ENCODE measurements at places on chromosomes 1 and 21. TPM values are rescaled to one million over a fixed set of nuclear protein-coding genes. Genes with fewer than 3 reads are reported as not detected.

DNA sequence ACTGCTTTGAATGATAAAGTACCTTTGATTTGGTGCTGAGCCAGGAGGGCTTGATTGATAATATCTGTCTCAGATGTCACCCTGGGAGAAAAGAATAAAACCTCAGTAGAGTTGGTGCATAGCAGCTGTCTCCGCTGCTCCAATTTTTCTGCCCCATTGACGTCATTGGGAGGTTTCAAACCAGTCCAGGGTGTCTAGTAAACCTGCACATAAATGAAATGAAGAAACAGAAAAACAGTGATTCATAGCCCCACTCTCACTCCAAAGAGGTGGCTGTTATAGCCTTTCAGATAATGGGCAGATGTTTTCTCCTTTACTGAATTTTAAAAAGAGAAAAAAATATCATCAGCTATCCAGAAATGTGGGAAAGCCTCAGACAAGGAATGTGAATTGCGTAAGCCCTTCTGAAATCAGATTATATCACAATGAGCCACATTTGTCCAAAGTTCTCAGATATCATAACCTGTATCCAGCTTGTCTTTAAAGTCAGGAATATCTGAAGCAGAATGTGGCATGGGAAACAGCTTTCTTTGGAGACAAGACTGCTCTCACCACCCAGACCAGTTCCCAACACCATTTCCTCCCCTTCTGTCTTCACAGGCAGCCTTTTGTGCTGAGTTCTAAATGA lies 351.3 kb upstream of the SGIP1 start:
- DNase-seq: no peak

The COA6 gene
- 42.5 TPM for total RNA-seq

- no peak for DNase-seq
These were observed 36.1 kb downstream of the ST6GALNAC3 start for GRCh38 chr1:76110666-76111065.

GRCh38 chr1:33267468-33268205 lies 11.3 kb downstream of the ZNF362 start:
- no peak for DNase-seq

DNA sequence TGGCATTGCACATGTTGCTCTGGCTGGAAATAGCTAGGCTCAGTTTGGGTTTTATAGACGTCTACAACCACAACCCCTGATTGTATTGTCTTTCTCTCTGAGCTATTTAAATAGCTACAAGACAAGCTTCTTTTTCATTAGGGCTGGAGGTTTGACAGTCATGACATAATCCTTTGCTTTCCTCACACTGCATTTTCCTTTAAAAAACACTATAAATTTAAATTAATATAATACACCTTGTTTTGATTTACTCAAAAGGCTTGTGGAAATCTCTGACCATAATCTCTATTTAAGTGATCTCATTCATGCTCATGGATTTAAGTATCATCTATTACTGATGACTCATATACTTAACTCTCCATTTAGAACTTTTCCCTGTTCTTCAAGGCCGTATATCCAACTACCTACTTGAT lies 50.4 kb upstream of the PTGFR start:
- no peak for DNase-seq

The LMX1A gene
- 0.14 TPM for total RNA-seq

The SERTAD4 gene
- total RNA-seq: 5.1 TPM
